Heart left ventricle (tissue), 16 donors: ENCODE measurements at places on chromosomes 3 and 15.
A peak's percentile ranks its signal among the peaks of the same experiment; 100 is the strongest.

- no peaks in the 10 kb centered on the region for H3K27me3 ChIP-seq
- H3K4me3 ChIP-seq, result no peak overlapping the region
- H3K36me3 ChIP-seq, result no peaks in the 10 kb centered on the region
- H3K27ac ChIP-seq, result no peak overlapping the region
These were observed 32.7 kb downstream of the SLCO2A1 start for GRCh38 chr3:133996996-133997395.

DNA sequence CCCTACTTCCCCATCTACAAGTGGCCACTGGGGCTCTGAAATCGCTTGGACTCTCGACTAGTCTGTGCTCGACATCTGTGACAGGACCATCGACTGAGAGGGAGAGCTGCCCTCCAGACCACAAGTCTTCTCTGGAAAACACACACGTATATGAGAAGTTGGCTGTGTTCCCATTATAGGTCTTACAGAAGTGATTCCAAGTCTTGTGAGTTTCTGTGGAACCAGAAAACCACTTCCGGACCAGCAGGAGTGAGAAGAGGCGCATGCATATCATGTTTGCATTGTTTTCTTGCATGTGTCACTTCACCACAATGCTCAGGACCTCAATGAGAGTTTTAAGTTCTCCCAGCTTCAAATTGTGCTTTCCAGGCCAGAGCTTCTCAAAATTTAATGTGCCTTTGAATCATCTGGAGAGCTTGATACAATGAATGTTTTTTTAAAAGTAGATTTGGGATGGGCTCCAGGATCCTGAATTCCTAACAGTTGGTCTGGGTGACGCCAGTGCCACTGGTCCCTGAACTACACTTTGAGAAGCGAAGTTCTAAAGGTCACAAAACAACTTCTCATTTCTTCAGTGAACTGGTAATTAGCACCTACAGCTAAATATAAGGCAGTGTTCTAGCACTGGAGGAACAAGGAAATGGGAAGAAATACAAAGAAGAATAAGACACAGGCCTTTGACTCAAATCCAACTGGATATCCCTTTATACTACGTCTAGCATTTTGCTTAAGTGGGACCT is 15.7 kb downstream of the LIPC start:
- H3K4me1 ChIP-seq, result peaks cover 14% of the 10 kb centered on the region
- no peaks in the 10 kb centered on the region for H3K27me3 ChIP-seq
- H3K4me3 ChIP-seq, result no peak overlapping the region
- H3K27ac ChIP-seq, result no peak overlapping the region

DNA sequence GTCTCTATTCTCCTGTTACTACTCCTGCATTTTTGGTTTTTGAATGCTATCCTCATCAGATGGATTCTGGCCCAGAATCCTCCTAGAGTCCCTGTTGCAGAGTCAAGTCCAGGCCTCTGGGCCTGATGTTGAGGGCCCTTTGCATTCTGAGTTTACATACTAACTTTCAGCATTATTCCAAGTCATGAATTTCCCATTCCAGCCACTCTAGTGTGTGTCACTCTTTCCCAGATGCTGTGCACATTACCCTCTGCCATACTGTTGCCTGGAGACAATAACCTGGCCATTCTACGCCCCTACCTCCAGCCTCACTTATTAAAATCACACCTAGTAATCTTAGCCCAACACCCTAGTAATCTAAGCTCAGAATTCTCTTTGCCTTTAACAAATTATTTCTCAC is 53.4 kb downstream of the GXYLT2 start:
- peaks cover 28% of the 10 kb centered on the region for H3K4me1 ChIP-seq
- H3K4me3 ChIP-seq, result no peak overlapping the region
- no peak for DNase-seq
- no peaks in the 10 kb centered on the region for H3K36me3 ChIP-seq
- H3K27ac ChIP-seq, result no peak overlapping the region

GRCh38 chr15:61090386-61091288 is 138.5 kb downstream of the RORA start:
- DNase-seq, result no peak
- H3K27ac ChIP-seq, result no peak overlapping the region
- no peaks in the 10 kb centered on the region for H3K36me3 ChIP-seq
- no peaks in the 10 kb centered on the region for H3K27me3 ChIP-seq

DNA sequence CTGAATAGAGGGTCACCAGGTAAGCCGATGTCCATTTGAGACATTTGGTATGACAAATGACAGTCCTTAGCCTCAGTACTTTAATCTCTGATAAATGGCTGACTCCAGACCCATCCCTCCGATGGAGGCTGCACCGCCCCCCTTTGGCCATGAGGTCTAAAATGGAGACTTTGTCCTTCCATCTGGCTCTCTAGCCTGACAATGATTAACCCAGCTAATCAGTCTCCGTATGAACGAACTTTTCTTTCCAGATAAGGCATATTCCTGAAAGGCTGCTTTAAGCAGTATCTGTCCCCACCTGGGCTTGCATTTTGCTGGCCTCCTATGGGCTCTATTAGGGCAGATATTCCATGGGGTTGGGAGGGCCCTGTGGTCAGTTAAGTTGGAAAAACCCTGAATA is 10.8 kb upstream of the MYZAP start:
- DNase-seq, result no peak
- no peaks in the 10 kb centered on the region for H3K36me3 ChIP-seq
- no peak overlapping the region for H3K27ac ChIP-seq
- no peaks in the 10 kb centered on the region for H3K27me3 ChIP-seq

- H3K4me1 ChIP-seq, result no peaks in the 10 kb centered on the region
- H3K36me3 ChIP-seq, result no peaks in the 10 kb centered on the region
- no peak overlapping the region for H3K4me3 ChIP-seq
- H3K27ac ChIP-seq, result no peak overlapping the region
These were observed 86.7 kb upstream of the TMCO5A start for GRCh38 chr15:37847776-37848175.

DNA sequence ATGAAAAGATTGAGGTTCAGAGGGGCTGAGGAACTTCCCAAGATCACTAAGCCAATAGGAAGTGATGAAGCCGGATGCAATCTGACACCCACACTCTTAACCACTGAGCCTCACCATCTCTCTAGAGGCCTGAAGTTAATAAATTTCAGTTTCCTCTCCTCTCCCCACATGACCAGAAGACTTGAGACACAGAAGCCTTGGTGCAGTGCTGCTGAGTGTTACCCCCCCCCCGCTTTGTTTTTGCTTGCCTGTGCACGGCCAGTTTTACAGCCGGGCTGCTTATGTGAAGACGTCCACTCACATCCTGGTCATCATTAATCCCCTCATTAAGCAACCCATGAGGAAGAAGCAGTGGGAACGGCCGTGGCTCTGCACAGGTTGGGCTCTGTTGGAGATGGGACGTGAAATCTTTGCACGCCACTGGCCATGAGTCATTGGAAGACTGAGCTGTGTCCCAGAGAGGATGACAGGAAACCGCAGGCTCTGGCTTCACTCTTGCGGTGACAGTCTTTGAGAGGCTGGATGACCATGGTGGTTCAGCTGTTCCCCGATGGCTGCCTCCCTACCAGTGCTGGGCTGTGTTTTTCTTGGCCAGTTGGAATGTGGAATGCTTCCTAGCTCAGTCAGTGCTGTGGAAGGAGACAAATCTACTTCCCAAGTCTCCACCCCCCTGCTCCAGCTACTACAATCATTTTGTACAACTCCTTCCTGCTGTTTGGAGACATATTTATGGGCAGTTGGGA is 232.6 kb upstream of the LRTM1 start:
- DNase-seq, result peak; percentile 63
- no peak overlapping the region for H3K27ac ChIP-seq
- no peaks in the 10 kb centered on the region for H3K36me3 ChIP-seq

- DNase-seq, result no peak
- no peaks in the 10 kb centered on the region for H3K27me3 ChIP-seq
- no peak overlapping the region for H3K4me3 ChIP-seq
- H3K27ac ChIP-seq, result no peak overlapping the region
- H3K36me3 ChIP-seq, result no peaks in the 10 kb centered on the region
- H3K4me1 ChIP-seq, result peaks cover 8% of the 10 kb centered on the region
These were observed 196.7 kb upstream of the TPRG1 start for GRCh38 chr3:188974856-188975599.

GRCh38 chr3:78277220-78277619 is 1237.3 kb downstream of the ROBO2 start:
- H3K4me1 ChIP-seq, result no peaks in the 10 kb centered on the region
- no peak overlapping the region for H3K4me3 ChIP-seq
- H3K27me3 ChIP-seq, result no peaks in the 10 kb centered on the region
- no peaks in the 10 kb centered on the region for H3K36me3 ChIP-seq

DNA sequence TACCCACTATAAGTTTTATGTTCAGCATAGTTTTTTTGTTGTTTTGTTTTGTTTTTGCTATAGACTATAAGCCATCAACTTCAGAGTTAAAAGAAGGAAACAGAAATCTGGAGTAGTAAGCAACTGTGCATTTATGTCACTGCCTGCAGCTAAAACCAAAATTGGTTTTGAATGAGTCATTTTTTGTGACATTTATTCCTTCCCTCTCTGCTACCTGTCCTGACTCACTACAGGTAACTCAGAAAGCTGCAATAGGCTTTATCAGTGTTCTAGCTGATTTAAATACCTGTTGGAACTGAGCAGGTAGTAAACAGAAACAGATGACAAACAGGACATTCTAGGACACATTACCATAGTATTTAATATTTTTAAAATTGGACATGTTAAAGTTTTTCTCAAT is 393.3 kb upstream of the WNT5A start:
- H3K27me3 ChIP-seq, result no peaks in the 10 kb centered on the region
- H3K36me3 ChIP-seq, result no peaks in the 10 kb centered on the region
- no peak for DNase-seq
- H3K4me3 ChIP-seq, result no peak overlapping the region
- no peak overlapping the region for H3K27ac ChIP-seq

- no peaks in the 10 kb centered on the region for H3K4me1 ChIP-seq
- H3K36me3 ChIP-seq, result no peaks in the 10 kb centered on the region
- H3K27me3 ChIP-seq, result no peaks in the 10 kb centered on the region
- H3K27ac ChIP-seq, result no peak overlapping the region
- no peak overlapping the region for H3K4me3 ChIP-seq
These were observed 176.3 kb upstream of the ZNF385D start for GRCh38 chr3:21927261-21927660.

- H3K27me3 ChIP-seq, result no peaks in the 10 kb centered on the region
- H3K4me1 ChIP-seq, result no peaks in the 10 kb centered on the region
- H3K27ac ChIP-seq, result no peak overlapping the region
- peaks cover 11% of the 10 kb centered on the region for H3K36me3 ChIP-seq
- no peak for DNase-seq
These were observed 86.9 kb downstream of the CDIN1 start for GRCh38 chr15:36666228-36666905.

- H3K27me3 ChIP-seq, result no peaks in the 10 kb centered on the region
- no peak for DNase-seq
- no peaks in the 10 kb centered on the region for H3K36me3 ChIP-seq
- H3K4me1 ChIP-seq, result no peaks in the 10 kb centered on the region
These were observed 203.2 kb downstream of the CGGBP1 start for GRCh38 chr3:87855616-87856015.

DNA sequence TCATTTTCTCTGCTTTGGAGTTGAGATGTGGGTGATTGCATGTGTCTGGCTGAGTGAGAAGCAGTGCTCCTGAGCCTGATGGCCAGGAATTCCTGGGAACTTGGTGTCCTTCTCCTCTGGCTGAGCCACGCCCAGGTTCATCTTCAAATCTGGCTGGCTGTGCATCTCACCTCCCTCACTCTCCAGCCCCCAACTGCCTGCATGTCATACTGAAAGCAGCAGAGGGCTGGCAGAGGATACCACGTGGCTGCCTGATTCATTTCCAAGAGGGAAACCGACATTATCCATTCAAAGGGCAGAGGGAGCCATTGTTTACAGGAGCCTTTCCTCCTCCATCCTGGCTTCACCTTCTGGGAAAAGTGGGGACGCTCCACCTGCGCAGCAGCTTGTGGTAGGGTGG is 57.4 kb downstream of the ABHD5 start:
- no peak overlapping the region for H3K27ac ChIP-seq
- no peaks in the 10 kb centered on the region for H3K27me3 ChIP-seq
- H3K4me3 ChIP-seq, result no peak overlapping the region
- DNase-seq, result no peak
- no peaks in the 10 kb centered on the region for H3K4me1 ChIP-seq

GRCh38 chr3:33718595-33718907 is 497 bp upstream of the CLASP2 start:
- peak overlapping the region; percentile 97 for H3K4me3 ChIP-seq
- H3K36me3 ChIP-seq, result no peaks in the 10 kb centered on the region
- peak overlapping the region; percentile 96 for H3K27ac ChIP-seq
- DNase-seq, result no peak

GRCh38 chr3:101068876-101069606 is 75.8 kb upstream of the ABI3BP start:
- H3K27ac ChIP-seq, result no peak overlapping the region
- no peak overlapping the region for H3K4me3 ChIP-seq
- DNase-seq, result no peak
- no peaks in the 10 kb centered on the region for H3K36me3 ChIP-seq
- H3K4me1 ChIP-seq, result no peaks in the 10 kb centered on the region

- H3K27ac ChIP-seq, result no peak overlapping the region
- H3K36me3 ChIP-seq, result no peaks in the 10 kb centered on the region
- peaks cover 11% of the 10 kb centered on the region for H3K4me1 ChIP-seq
- H3K4me3 ChIP-seq, result no peak overlapping the region
These were observed 55.4 kb upstream of the KLF13 start for GRCh38 chr15:31271224-31271635.

GRCh38 chr3:58683466-58683865 is 16.9 kb upstream of the FAM3D start:
- no peaks in the 10 kb centered on the region for H3K27me3 ChIP-seq
- no peaks in the 10 kb centered on the region for H3K36me3 ChIP-seq
- H3K4me1 ChIP-seq, result no peaks in the 10 kb centered on the region
- H3K27ac ChIP-seq, result no peak overlapping the region
- H3K4me3 ChIP-seq, result no peak overlapping the region

- no peak overlapping the region for H3K27ac ChIP-seq
- no peak for DNase-seq
- H3K4me1 ChIP-seq, result no peaks in the 10 kb centered on the region
- H3K4me3 ChIP-seq, result no peak overlapping the region
- peaks cover under 1% of the 10 kb centered on the region for H3K36me3 ChIP-seq
These were observed 213.6 kb downstream of the RBMS3 start for GRCh38 chr3:29494305-29495036.

GRCh38 chr3:4302747-4303146 is 422 bp upstream of the SETMAR start:
- peaks cover 7% of the 10 kb centered on the region for H3K4me1 ChIP-seq
- no peaks in the 10 kb centered on the region for H3K36me3 ChIP-seq
- no peaks in the 10 kb centered on the region for H3K27me3 ChIP-seq

GRCh38 chr3:135125171-135125801 is 330.2 kb downstream of the EPHB1 start:
- no peak overlapping the region for H3K4me3 ChIP-seq
- no peak overlapping the region for H3K27ac ChIP-seq
- H3K27me3 ChIP-seq, result peaks cover 5% of the 10 kb centered on the region
- DNase-seq, result no peak

DNA sequence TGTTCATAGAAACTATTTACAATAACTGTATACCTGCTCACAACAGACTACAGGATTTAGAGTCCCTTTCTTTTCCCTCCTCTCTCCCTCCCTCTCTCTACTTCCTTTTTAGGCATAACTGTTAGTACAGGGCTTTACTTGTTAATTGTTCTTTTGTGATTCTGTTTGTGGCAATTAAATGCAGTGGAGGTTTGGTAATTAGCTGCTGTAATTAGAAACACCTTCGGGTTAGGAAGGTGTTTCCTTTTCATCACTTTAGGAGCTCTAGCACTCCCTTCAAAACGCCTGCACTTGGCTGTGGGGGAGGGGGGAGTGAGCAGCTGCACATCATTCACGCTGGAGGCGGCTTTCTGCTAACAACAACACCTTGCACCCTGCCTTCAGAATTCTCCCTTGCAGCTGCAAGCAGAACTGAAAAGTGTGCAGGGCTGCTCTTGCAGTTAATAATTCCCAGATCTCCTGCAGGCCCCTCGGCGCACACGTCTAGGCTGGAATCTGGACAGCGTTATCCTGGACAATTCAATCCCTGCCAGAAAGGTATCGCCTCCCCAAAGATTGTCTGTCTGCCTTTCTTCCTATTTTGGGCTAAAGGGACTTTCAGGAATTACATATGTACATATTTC is 242.6 kb upstream of the RGMA start:
- no peaks in the 10 kb centered on the region for H3K4me1 ChIP-seq
- H3K4me3 ChIP-seq, result no peak overlapping the region
- H3K27me3 ChIP-seq, result peaks cover 26% of the 10 kb centered on the region
- DNase-seq, result no peak
- no peaks in the 10 kb centered on the region for H3K36me3 ChIP-seq
